GM18507 (cell line): ENCODE measurements at places on chromosomes 3 and 15.

DNA sequence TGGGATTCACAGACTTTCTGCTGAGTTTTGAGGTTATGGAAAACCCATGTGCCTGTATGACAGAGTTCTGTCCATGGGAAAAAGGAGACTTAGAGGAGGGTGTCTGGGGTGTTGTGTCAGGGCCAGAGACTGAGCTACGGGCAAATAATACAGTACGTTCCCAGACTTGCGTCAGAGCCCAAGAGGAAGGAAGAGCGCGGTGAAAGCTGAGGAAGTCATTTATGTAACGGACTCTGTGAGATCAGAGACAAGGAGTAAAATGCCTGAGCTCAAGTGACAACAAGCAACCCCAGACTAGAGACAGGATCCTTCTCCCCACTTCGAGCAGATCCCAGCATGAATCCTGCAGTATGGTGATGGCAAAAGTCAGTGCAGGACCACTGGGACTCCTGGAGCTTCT is 368.6 kb upstream of the MCTP2 start:
- DNase-seq = no peak

GRCh38 chr3:169007145-169007544 is 656.4 kb downstream of the MECOM start:
- no peak for DNase-seq

- DNase-seq = no peak
These were observed 31.6 kb upstream of the LRRC3B start for GRCh38 chr3:26590919-26591484.

- no peak for DNase-seq
These were observed 12.8 kb downstream of the GCSAM start for GRCh38 chr3:112119962-112120836.

GRCh38 chr15:65411465-65412071 is 11.2 kb downstream of the IGDCC4 start:
- no peak for DNase-seq

DNA sequence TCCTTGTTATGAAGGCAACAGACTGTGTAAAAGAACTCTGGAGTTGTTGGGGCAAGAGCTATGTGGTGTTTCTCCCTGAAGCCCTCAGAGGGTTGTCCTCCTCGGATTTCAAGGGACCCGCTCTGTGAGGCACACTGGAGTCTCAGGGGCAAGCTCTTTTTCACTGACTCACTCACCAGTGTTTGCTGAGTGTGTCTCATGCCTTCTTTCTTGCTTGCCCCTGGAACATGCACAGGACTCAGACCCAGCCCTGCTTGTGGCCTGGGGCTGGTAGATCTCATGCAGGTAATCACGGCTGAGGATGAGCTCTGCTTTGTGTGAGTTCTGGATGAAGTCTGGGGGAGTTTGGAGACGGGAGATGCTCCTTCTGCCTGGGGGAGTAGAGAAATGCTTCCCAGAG is 93.7 kb downstream of the CACNA1D start:
- DNase-seq = no peak

DNA sequence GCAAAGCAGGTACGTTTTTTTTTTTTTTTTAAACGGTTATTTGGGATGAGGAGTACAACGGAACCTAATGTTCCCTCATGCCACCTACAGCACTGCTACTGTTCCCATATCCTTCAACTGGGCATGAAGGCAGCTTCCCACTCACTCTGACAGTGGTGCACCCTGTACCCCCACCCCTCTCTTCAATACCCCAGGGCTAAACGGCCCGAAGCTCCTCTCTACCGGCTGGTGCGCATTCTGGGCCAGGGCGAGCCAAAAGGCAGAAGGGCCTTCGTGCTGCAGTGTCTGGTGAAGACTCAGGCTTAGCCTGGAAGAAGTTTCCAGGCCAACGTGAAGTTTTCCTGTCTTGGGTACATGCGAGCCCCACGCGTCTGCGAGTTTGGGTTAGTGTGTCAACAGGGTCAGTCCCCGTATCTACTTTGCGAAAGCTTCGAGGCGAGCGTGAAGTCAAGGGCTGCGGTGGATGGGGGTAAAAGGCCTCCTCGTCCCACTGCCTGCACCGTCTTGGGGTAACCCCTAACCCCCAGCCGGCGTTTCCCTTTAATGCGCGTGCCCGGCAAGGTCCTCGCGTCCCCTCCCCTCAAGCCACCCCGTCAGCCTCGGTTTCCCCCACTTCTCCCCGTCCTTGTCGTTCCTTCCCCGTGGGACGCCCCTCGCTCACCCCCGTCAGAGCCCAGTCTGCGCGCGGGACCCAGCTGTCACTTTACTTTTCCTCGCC is 765 bp upstream of the UBE2E2 start:
- DNase-seq = no peak

- no peak for DNase-seq
These were observed 29.9 kb upstream of the CACNA2D2 start for GRCh38 chr3:50533316-50533715.

DNA sequence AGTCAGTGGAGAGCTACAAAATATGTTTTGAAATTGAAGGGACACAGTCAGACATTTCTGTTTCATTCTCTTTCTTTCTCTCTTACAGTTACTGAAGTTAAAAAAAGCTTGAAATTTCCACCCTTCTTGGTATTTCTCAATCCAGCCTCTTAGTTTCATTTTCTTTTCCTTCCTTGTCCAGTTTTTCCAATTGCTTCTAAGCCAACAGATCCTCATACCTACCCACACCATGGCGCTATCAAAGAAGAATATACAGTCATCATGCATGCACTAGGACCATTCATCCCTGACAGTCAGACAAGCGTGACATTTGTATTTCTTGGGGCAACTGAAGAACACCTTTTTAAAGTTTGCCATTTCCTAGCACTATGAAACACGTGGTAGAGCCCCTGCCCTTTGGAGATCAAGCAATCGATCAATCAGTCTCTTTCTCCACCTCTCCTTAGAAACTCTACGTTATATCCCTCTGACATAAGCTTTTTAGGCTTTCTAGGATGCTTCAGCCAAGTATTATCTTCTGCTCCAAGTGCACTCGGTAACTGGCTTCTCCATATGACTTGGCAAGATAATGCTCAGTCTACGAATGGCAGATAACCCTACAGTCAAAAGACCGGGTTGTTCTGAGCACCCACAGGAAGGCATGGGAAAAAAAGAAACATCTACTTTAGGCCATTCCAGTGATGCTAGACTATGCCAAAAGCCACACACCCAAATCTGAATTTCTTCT is 65.4 kb downstream of the FBN1 start:
- no peak for DNase-seq

DNA sequence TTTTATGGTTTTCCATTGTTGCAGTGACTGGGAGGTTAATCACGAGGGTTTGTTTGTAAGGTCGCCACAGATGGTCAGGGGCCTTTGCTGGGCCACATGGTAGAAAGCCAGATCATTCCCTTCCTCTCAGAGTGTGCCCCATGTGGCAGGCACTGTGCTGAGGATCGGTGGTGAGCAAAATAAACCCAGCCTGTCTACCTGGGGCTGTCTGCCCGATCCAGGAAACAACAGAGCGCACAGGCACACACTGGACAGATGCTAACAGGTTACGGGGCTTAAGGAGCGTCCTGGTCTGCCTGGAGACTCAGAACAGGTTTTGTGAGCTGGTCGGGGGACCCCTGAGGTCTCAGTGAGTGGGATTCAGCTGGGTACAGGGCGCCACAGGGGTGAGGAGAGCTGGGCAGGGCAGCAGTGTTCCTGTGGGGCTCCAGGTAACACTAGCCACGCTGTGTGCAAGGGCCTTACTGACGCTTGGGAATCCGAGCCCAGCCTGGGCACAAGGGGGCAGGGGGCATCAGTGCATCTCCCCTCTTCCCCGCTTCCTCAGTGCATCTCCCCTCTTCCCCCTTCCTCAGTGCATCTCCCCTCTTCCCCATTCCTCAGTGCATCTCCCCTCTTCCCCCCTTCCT is 136.4 kb downstream of the DNAJB8 start:
- no peak for DNase-seq

GRCh38 chr15:98438326-98438725 is 210.0 kb upstream of the IGF1R start:
- no peak for DNase-seq

GRCh38 chr3:46276497-46277099 is 34.3 kb downstream of the CCR3 start:
- no peak for DNase-seq

- DNase-seq = no peak
These were observed 29.7 kb downstream of the ZNF106 start for GRCh38 chr15:42461261-42461660.

DNA sequence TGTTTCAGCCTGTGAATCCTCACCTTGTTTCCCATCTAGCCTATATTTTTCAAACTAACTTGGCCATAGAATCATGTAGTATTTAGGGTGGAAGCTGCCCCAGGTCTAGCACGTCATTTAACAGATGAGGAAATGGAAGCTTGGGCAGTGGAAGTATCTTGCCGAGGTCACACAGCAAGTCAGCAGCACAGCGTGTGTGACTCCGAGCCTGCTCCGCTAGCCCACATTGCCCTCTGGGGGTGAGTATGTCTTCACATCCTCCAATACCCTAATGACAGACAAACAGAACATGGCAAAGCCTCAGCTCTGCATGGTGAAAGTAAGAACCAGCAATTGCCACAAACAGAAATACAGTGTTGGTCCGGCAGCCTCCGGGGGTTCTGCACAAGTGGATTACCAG is 2.2 kb upstream of the CCR5 start:
- DNase-seq = no peak

GRCh38 chr3:133593243-133593642 is 19.8 kb downstream of the CDV3 start:
- no peak for DNase-seq

DNA sequence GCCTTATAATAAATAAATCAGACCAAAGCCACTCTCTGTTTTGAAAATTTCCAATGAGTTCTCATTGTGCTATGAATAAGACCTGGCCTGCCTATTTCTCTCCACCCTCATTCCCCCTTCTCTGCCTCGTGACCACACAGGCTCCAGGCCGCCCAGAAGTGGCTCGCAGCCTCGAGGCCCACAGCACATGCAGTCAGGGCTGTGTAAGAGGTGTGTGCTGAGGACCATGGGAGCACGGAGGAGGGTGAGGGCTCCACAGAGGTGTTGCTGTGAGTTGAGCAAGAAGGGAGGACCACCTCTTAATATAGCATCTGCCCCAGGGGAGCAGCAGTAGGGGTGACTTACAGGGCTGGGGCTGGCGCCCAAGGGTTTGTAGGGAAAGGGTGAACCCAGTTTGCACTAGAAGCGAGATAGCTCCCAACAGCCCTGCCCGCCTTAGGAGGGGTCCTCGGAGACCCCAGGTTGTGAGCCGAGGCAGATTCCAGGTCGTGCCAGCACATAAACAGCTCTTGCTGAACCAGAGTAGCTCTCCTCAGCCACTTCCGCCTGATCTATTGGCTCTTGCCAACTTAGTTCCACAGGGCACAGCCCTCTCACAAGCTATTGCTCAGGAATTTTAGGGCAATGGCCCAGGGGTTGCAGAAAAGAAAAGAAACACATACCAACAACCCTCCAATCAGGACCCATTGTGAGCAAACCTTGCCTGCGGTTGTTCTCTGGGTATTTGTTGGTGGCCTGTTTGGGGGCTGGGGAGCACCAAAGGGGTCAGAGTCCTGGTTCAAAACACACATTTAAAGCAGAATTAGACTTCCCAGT is 117.7 kb downstream of the MYLK start:
- no peak for DNase-seq

- no peak for DNase-seq
These were observed 62.5 kb upstream of the SNRK start for GRCh38 chr3:43223670-43224364.

DNA sequence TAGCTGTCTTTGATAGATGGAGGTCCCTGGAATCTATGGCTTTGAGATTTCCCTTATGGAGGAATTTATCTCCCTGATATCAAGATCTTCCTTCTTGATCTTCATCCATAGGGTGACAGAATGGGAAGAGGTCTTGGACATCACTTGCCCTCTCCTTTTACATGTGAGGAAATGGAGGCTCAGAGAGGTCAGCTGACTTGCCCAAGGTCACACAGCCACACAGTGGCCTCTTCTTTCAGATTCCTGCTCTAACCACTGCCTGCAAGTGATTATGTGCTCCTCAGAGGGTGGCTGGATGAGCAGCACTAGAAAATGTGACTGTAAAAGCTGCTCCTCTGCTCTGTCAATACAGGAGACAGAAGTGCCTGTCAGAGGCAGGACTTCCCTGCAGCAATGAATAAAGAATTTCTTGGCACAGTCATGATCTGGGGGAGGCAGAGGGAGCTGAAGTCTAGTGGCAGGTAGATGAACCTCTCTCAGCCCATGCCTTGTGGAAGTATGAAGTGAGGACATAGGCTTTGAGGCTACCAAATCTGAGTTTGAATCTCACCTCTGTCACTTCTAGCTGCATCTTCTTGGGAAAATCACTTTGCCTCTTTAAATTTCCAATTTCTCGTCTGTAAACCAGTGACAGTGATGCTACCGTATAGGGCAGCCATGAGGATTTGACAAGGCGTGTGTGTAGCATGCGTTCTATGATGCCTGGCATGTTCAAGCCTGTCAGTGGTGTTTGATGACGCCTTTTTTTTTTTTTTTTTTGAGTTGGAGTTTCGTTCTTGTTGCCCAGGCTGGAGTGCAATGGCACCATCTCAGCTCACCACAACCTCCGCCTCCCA is 12.0 kb downstream of the SSUH2 start:
- DNase-seq = no peak

DNA sequence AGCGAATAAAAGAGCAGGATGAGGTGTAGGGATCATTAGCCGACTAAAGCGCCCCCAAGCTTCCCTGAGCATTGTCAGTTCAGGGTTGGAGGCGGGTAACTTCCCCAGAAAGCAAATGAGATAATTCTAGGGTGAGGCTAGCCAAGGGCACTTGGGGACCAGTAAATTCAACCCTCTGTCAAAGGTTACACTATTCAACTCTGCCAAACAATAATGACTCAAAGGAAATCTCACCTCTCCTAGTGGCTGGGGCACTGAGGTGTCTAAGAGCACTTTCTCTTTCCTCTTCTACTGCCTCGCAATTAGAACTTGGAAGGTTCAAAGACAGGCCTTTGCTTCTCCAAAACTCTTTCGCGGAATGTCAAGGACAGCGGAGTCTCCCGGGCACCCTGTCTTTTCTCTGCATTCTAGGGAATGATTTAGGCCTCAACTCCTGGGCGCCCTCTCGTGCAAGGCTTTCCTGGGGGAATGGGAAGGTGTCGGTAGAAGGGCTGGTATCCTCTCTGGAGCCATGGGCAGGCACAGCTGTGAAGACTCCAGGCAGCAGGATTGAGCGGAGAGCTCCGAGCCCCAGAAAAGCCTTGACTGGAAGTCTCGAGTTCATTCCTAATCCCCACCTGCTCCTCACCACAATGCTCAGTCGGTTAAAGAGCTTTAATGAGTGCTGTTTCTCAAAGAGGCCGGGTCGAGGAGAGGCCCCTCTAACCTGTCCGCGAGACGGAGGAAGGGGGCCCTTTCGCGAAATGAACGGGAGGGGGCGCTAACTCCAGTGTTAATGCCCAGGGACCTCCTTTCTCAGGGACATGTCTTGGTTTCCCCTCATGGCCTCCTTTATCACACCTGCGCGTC is 21.9 kb downstream of the ZIC4 start:
- no peak for DNase-seq
